ENCODE measurements at places on chromosomes 12 and 14. TPM values are rescaled to one million over a fixed set of nuclear protein-coding genes. Genes with fewer than 3 reads are reported as not detected.

FAM90A1 gene
- 0.34 TPM for total RNA-seq

GPD1 gene
- 1.5 TPM for total RNA-seq

USP44 gene
- total RNA-seq, result 0.14 TPM

GRCh38 chr14:104698688-104699425, 9.4 kb downstream of the INF2 start:
- no peak for DNase-seq

- DNase-seq, result no peak
These were observed 89.4 kb upstream of the SYT10 start for GRCh38 chr12:33529031-33529430.

- no peak for DNase-seq
These were observed 19.2 kb downstream of the GYS2 start for GRCh38 chr12:21585485-21585884.

DNA sequence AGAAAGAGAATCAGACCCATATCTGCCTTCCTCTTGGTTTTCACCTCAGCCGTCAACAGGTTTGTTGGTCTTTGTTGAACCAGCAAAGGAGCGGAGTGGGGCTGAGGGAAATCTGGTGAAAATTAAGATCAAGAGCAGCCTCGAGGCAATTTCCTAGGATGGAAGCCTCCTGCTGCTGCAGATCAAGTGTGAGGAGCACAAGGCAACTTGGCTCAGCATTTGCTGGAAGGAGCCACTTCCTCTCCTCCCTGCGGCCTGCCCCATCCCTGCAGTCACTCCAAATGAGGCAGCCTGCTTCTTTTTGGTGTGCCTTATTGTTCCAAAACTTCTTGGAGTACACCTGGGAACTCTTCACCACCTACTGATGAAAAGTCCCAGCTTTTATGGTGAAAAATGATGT, 4.9 kb downstream of the TC2N start:
- no peak for DNase-seq

GRCh38 chr12:47102406-47102805, 22.6 kb upstream of the AMIGO2 start:
- no peak for DNase-seq

DNA sequence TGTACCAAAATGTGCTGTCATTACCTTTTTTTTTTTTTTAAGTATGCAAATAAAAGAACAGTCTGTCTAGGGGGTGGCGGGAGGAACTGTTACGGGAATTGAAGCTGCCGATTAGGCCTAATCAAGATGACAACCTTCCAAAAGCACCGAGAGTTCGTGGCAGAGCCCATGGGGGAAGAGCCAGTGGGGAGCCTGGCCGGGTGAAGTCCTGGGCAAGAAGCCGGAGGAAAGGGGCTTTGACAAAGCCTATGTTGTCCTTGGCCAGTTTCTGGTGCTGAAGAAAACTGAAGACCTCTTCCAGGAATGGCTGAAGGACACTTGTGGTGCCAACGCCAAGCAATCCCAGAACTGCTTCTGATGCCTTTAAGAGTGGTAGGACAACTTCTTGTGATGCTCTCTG, 42.6 kb downstream of the ACTN1 start:
- no peak for DNase-seq

- no peak for DNase-seq
These were observed 165.3 kb upstream of the RASSF8 start for GRCh38 chr12:25793196-25793595.

DNA sequence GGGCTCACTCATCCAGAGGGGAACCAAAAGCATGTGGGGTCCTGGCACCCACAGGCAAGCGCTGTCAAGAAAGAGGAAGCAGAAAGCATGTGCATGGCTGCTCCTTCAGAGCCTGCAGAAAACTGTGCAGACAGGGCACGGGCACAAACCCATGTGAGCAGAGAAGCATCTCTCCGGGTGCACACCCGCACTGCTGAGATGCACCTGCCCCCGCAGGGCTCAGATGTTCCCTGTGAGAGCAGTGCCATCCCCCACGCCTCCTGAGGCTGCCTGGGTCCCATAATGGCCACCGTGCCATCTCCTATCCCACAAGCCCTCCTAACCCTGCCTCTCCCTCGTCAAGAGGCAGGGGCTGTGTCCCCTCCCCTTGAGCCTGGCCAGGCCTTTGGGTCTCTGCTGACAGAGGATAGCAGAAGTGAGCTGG, 32.3 kb upstream of the INF2 start:
- no peak for DNase-seq

- no peak for DNase-seq
These were observed 21.3 kb downstream of the DACT1 start for GRCh38 chr14:58659061-58659460.

- DNase-seq, result no peak
These were observed 39.6 kb downstream of the SUSD6 start for GRCh38 chr14:69650948-69651369.
